ENCODE measurements at places on chromosomes 3 and 15.

GRCh38 chr15:44780608-44781007, 44.3 kb downstream of the TRIM69 start:
- no peak for DNase-seq

DNA sequence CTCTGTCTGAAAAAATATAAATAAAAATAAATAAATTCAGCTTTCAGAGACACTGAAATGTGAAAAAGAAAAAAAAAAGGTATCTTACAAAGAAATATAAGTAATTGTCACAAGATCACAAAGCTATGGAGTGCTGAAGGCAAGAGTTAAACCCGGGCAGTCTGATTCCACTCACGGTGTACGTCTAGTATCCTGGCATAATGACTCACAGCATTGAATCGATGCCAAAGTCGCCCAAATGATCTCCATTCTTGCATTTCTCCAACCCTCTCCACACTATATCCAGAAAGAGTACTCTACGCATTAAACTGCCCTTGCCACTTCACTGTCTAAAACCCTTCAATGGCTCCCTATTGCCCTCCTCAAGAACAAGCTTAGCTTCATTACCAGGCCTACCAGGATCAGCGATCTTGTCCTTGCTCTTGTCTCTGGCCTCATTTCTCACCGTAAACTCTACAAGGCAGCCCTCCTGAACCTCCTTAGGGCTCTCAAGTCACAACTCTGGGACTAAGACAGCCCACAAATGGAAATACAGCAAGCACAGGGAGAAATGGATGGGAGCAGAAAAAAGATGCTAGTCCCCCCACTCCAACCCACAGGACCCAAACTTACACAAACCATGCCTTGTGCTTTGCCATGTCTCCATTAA, 7.7 kb downstream of the SUCLG2 start:
- DNase-seq = no peak

DNA sequence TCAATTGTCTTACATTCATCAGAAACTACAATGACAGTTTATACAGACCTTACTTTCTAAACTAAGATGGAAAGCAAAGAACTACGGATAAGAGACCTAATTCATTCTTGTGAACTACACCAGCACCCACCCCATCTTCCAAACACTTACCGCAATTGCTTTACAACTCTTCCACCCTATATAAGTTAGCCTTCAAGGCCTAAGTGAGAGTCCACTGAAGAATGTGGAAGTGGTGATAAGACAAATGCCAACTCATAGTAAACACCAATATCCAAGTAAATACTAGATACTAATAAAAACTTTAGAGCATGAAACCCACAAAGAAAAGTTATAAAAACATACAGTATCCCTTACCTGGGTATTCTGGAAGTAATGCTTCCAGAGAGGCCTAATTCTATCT, 13.6 kb downstream of the ARF4 start:
- no peak for DNase-seq

GRCh38 chr3:189772584-189772983, 141.4 kb downstream of the TP63 start:
- DNase-seq = no peak

DNA sequence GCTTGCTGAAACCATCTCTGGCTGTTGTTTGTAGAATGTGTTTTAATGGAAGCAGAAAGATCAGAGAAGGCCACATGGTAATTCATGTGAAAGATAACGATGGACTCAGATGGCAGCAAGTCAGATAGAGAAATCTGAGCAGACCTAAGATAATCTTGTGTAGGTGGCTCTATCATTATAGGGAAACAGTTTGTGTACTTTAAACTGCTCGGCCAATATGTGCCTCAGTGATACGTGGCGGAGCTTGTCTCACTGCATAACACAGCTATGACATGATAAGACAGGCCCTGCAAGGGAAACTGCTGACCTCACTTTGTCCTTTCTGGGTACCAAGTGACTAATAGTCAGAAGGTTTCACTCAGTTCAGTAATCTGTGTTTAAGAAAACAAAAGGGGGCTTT, 51.0 kb downstream of the MME start:
- DNase-seq = no peak

DNA sequence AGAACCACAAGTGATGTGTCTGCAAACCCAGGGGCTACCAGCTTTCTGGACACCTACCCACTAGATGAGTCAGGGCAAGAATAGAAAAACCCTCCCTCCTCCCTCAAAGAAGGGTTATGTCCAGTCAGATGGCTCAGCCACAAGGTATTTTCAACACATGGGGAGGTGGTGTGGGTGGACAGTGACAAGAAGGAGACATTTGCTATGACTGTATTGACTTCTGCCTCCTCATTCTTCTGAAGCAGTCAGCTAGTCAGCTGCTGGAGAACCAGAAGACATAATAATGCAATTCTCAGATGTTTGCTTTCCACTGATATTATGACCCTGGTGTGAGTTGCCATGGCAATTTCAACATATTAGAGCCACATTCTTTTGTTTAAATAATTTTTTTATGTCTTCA, 66.7 kb upstream of the GOLGA8B start:
- DNase-seq = no peak
